ENCODE measurements at places on chromosomes 6 and 20.

DNA sequence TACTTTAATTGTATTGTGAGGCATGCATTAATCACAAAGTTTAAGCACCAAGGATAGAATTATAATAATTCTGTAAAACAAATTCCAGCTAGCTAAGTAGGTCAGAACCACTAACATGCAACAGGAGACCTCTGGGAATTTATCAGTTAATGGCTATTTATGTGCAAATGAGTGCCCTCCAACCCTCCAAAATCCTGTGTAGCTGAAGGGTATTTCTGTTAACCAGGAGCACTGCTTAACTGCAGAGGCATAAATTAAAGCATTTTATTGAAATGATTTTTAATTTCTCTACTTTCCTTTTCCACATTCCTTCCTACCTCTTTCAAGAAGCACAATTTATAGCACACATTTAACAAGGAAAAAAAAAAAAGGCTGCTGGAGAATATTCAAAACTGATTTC, 77.0 kb downstream of the MMS22L start:
- no peak for DNase-seq

DNA sequence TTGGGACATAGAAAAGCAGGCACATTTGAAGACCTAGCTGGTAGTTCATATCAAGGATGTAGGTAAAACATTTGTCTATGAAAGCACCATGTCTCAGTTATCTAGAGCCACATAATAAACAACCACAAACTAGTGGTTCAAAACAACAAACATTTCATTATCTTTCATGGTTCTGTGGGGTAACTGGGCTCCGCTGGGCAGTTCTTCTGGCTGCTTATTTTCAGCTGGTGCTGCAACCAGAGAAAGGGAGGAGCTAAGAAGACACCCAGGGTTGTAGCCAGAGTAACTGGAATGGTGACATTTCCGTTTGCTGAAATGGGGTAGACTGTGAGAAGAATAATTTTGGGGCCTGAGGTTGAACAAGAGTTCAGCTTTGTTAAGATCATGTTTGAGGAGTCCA, 145.7 kb upstream of the SULF2 start:
- DNase-seq, result no peak

- no peak for DNase-seq
These were observed 60.5 kb downstream of the GJA10 start for GRCh38 chr6:89954721-89955148.

DNA sequence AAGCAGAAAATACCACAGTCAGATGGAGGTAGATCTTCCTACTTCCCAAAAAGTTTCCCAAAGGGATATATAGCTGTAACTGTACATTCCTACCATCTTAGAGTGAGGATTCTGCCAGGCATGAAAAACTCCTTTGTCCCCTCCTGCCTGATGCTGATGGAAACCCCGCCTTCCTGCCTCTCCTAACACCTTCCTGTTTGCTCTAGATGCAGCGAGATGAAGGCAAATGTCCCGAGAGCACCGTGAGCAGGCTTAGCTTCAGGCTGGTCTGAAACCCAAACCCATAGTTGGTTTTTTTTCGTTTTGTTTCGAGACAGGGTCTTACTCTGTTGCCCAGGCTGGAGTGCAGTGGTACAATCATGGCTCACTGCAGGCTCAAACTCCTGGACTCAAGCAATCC, 55.6 kb downstream of the MYB start:
- DNase-seq, result no peak

DNA sequence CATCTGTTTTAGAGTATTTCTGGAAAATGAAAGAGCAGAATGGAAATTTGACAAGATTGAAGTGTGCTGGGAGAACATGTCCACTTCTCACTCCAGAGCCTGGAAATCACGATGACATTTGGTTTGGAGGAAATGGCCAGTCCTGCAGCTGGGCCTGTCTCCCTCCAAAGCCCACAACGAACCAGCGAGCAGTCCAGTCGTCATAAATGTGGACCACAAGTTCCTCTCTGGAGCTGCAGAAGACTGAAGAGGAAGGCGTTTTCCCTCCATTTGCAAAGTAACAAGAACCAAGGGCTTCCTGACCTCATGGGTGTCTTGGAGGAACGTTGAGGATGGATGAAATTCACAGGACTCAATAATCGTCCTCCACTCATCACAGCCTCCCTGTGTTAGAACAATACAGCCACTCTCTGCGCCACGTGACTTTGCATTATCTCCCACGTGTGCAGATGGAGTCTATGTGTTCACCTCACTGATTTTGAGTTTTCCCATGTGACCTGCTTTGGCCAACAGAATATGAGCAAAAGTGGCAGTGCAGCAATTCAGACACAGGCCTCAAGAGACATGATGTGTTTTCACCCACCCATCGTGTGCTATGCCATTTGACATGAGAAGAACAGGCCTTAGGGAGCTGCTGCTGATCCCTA, 9.1 kb upstream of the SPATS1 start:
- DNase-seq, result no peak

DNA sequence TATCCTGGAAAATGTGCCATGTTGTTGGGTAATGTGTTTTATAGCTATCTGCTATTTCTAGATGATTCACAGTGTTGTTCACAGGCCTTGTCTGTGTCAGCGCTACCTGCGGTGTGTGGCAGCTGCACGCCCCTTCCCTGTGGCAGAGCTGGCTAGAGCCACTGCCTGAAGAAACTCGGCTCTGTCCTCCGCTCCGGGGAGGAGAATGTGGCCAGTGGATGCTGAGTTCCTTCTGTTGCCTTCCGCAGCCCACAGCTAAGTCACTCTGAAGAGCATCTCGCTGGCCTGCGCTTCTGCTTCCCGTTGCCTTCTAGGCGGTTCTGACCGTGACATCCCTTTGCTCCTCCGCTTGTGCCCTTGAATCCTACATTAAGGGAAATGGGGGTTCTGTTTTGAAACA, 135.1 kb downstream of the PLG start:
- DNase-seq, result no peak
